Astrocyte of the cerebellum (primary cell): ENCODE measurements at places on chromosomes 2 and 18.

DNA sequence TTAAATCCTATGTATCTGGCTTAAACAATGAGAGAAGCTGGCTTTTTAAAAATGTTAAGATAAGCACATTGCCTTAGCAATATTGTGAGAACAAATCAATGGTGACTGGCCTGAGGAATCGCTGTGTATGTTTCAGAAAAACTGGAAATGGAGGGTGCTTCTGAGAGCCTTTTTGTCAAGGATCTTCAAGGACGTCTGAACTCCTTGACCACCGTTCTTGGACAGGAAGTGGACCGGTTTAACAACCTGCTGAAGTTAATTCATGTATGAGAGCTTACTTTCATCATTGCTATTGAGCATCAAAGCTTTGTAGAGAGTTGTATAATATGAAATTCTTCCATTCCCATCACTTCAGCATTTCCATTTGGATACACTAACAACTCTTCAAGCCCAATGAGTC lies 72.6 kb downstream of the TRABD2A start:
- DNase-seq: no peak

DNA sequence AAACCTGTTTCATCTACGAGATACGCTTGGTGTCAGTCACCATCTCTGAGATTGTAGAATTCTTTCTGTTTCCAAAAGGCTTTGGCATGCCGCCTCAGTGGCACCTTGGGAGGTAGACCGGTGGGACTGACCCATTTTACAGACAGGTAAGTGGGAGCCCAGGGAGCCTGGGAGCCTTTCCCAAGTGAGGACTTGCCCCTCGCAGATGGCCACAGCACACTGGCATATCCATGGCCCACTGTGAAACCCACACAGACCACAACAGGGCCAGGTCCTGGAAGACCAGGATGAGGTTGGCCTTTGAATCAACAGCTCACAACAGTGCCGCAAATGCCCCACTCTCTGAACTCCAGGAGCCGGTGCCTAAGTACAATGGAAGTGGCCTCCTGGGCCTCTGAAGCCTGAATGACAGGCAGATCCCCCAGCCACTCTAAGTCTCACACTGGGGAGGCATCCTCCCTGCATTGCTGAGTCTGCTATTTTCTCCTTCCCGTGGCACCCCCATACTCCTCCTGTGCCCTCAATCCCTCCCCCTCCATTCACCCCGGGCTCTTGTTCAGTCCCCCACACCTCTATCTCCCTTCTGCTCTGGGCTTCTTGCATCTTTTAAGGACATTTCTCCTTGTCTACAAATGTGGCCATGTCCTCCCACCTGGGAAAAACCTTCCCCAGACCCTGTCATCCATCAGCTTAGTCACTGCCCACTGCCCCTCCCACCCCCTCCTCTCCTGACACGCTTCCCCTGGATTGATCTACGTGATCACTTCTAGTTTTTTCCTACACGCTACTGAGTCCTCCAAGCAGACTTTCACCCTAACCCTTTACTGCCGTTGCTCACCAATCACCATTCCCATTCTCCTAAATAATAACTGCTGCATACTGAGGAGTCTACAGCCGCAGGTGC lies 26.2 kb downstream of the CENPA start:
- DNase-seq: no peak

- DNase-seq: no peak
Observed at GRCh38 chr18:58143386-58143785, 99.4 kb downstream of the NEDD4L start.

GRCh38 chr2:72887032-72887739 lies at the start of gene SPR:
Gene SPR, plus strand, starts transcription at chr2:72887408. Its CDS starts 25 bp downstream, at chr2:72887433.
- DNase-seq: no peak

- DNase-seq: no peak
Observed at GRCh38 chr2:174662459-174662858, 64.9 kb upstream of the WIPF1 start.
